ENCODE measurements at places on chromosomes 16 and 17.

GRCh38 chr17:37720989-37721388, 23.9 kb downstream of the HNF1B start:
- no peak for DNase-seq

DNA sequence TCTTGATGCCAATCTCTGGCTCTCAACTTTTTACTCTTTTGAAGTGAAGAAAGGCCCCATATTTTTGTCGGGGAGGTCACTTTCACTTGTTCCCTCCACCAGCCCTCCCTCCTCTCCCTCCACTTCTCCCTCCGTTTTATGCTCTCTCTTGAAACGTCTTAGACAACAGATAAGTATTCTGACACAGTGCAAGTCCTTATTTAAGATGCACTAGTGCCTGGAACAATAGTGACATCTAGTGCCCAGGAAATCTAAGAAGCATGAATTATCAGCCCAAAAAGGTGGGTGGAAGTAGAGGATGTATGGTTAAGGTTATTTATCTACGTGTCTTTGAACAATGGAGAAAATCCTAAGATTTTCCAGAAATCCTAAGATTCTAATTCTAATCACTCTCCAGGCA, 17.9 kb downstream of the PSME3IP1 start:
- peak; percentile 70 for DNase-seq

- no peak for DNase-seq
These were observed 62.8 kb upstream of the GRIN2A start for GRCh38 chr16:10245002-10245401.

GRCh38 chr16:86424398-86424797, 85.9 kb upstream of the FOXF1 start:
- peak; percentile 54 for DNase-seq

DNA sequence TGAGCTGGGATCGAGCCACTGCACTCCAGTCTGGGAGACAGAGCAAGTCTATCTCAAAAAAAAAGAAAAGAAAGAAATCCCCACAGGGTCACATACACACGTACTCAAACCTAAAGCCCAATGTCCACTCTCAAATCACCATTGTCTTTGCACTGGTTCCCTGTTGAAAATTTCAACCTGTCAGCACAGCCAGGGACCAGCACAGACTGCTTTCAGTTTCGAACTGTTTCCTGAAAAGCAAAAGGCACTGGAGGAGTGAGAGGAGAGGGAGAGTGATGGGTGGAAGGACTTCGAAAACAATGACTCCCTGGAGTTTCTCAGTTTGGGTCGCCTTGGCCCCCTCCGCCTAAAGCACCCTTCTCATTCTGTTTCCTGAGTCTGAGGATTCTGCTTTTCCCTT, 9.0 kb upstream of the CD300C start:
- no peak for DNase-seq

- DNase-seq = no peak
These were observed 13.9 kb downstream of the EIF4A3 start for GRCh38 chr17:80132906-80133625.

DNA sequence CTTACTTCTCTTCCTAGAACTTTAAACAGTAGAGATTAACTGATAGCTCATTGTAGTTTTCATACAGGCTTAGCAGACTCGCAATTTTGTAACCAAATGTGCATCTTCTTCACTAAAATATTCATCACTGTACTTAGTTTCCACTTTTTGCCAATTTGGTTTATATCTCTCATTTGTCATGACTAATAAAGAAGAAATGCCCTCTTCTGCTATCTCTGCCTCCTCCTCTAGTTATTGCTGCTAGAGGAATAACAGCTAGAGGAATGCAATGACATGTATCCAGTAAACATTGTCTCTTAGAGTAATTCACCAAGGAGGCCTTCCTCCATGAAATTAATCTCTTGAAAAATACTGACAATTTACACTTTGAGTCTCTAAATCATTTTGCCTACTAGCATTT, 115.5 kb upstream of the COX10 start:
- DNase-seq = peak; percentile 19

DNA sequence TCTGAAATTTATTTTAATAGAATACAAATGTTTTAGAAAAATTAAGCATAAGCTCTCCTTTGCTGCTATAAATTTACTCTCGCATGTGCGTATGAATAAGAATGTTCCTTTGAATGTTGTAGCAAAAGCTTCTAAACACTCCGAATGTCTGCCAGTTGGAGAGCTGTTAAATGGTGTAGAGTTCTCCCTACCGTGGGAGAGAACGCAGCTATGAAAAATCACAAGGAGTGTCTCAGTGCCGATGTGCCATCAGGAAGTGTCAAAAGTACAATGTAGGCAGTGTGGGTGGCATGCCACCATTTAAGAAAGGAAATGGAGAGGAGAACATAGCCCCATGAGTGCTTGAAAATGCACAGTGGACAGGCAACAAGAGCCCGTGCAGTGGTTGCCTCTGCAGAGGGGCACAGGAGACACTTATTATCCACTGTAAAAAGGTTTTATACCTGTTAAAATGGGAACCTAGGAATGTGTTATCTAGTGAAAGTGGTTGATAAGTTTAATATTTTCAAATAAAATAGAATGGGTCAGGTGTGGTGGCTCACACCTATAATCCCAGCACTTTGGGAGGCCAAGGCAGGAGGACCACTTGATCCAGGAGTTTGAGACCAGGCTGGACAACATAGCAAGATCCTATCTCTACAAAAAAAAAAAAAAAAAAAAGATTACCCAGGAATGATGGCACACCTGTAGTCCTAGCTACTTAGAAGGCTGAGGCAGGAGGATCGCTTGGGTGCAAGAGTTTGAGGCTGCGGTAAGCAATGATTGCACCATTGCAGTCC, 144.0 kb downstream of the SOCS1 start:
- DNase-seq = no peak

DNA sequence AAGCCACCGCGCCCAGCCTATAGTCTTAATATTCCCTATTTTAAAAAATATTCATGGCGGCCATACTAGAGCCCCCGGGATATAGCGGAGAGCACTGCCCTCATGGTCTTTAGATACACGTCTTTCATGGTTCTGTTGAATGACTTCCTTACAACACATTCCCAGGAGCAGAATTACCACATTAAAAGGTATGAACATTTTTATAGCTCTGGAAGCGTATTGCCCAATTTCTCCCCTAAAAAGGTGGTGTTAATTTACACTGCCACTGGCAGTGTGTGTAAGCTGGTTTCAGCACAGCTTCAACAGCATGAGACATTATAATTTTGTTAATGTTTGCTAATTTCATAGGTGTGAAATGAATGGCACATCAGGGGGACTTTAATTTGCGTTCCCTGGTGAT, 19.0 kb downstream of the C17orf100 start:
- DNase-seq = no peak

- DNase-seq = no peak
These were observed 784.6 kb upstream of the EEF2KMT start for GRCh38 chr16:5882087-5882640.

- no peak for DNase-seq
These were observed 2.1 kb downstream of the TRAF7 start for GRCh38 chr16:2157480-2158261.

DNA sequence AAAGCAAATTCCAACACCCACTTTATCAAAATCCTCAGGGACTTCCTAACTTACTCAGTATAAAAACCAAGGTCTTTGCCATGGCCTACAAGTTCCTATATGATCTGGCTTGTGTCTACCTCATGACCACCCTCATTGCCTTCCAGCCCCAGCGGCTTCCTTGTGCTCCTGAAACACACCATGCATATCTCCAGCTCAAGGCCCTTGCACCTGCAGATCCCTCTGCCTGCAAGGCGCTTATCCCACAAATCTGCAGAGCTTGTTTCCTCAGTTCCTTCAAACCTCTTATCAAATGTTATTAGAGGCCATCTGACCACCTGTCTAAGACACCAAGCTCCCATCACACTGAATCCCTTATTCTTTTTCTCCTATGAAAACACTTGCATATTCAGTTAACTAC, 2.6 kb downstream of the BBS2 start:
- no peak for DNase-seq
